Stimulated activated CD4-positive, alpha-beta T cell treated with anti-CD3 and anti-CD28 coated beads, Interleukin-4, amount 100 ng/mL, for 4 hours (primary cell): ENCODE measurements at places on chromosomes 7 and 10.

- no peak for DNase-seq
These were observed 38.0 kb downstream of the KCNMA1 start for GRCh38 chr10:77599651-77600050.

DNA sequence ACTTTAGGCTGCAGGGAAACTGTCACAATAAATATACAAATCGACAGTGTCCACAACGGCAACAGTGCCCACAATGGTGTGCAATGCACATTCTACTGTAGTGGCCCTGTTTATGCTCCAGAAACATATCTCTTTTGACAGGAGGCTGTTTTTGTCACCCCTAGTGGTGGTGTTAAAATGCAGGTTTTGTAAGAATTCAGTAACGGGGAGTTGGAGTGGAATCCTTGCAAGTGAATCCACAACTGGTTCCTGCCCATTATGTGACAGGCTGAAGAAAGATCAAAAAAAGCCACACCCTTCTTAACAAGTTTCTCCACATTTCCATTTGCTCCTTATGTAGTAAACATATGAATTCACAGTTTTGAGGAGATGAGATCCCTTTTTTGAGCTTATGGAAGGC is 58.5 kb downstream of the BEND7 start:
- DNase-seq: no peak

- no peak for DNase-seq
These were observed 208.8 kb downstream of the HIBADH start for GRCh38 chr7:27453702-27454405.

DNA sequence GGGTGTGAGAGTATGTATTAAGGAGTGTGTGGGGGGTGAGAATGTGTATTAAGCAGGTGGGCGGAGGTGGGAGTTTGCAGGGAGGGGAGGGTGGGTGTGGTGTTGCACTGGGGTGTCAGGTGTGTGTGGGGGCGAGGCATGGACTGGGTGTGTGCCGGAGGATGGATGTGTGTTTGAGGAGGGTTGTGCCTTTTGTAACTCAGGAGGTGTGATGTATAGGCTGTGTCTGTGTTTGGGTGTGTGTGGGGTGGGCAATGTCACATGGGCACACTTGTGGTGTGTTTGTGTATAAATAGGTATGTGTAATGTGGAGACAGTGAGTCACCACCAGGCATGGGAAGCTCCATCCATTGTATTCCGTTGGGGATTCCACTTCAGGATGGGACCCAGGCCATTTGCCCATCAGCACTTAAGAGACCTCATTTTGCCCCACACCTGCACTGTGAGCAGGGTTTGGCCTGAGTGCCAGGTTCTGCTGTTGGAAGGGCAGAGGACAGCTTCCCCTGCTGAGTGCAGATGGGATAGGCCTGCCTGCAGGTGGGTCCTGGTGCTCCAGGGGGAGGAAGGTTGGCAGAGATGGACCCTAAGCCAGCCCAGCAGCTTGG is 5.8 kb downstream of the UNC5B start:
- no peak for DNase-seq

GRCh38 chr7:25408012-25408687 is 179.9 kb upstream of the NPVF start:
- no peak for DNase-seq

DNA sequence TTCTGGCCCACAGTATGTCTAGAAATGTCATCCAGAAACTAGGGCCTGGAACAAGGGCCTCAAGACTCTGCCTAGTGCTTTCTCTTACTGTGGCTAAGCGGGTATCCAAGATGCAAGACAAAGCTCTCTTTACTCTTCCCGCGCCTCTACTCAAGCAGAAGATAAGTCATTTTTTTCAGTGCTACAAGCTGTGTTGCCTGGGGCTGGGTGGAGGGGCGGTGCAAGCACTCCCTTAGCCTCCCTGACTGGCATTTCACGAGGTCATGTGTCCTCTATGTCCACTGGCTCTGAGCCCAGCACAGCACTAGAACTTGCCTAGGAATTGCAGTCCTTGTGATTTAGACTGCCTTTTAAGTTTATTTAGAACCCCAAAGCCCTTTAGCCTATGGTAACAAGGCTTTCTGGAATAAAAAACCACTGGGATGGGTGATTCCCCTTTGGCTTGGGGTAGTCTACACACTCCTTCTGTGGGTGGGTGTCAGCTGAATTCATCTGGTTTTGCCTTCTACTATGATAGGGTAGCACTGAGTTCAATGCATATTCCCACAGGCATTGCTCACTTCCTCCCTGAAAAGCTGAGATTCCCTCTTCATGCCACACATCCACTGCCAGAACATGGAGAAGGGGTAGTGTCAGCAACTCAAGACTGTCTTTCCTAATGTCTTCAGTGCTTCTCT is 371.8 kb upstream of the KCND2 start:
- no peak for DNase-seq

DNA sequence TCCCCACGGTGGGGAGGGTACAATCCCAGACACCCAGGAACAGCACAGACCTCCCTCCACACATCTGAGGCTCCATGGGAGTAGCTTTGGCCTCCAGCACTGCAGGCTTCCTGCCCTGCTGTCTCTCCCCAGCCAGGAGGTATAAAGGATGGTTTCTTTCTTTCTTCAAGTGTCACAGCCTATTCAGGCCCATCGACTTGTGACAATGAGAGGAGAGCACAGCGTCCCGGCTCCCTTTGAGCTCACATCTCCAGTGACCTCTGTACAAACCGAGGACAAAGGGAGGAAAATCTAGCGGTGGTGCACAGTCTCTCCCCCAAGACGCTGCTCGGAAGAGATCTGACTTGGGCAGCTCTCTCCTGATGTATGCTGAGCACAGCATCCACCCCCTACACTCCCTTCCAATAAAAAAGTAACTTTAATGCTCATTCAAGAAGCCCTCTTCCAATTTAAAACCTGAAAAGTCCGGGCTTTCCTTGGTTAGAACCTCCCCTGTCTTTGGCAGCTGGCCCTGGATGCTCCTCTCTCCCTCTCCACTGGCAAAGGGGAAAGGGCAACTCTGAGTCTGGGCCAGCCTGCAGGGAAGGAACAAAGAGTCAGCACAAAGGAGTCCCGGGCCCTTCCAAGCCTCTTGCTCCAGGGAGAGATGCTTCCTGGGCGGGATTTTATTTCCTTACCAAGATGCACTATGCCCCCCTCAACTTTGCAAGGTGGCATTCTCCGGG is 18.0 kb downstream of the CHST15 start:
- DNase-seq: no peak

- DNase-seq: no peak
These were observed 2.1 kb upstream of the RALA start for GRCh38 chr7:39621261-39621660.

DNA sequence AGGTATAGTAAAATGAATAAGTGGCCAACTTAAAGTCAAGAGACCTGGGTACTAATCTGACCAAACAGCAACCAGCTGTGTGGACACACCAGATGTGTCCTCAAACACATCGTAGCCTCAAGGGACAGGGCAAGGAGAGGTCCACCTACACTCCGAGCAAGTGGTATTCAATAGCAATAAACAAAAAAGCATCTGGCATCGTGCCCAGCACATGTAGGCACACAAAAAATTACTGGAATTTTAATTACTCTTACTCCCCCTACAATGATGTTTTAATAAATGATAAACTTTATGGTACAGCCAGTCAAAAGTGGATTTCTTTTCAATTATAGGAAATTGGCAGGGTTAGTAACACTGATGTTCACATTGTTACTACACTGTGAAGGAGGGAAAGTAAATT is 3.5 kb upstream of the RGS10 start:
- DNase-seq: no peak

DNA sequence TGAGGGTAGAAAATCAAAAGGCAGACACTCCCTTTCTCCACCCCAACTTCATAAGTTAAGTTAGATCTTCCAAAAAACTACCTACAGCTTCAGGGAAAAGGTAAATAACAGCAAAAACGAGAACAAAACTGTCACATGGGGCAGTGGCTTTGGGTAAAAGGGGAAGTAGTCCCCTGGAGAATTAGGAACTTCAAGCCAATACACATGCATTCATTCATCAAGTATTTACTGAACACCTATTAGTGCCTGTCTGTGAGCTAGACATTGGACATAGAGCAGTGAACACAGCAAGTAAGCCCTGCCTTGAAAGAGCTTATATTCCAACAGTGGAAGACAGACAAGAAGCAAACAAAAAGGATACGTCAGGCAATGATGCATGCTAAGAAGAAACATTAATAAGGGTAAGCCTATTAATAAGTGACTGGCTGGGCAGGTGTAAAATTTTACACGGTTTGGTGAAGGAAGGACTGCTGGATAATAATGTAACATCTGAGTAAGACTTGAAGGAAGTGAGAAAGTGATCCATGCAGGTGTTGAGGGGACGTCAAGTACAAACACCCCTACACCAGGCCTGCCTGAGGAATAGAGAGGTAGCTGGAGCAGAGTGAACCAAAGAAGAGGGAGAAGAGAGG is 69.6 kb upstream of the RAPGEF5 start:
- DNase-seq: no peak
